Panc1 (cell line): ENCODE measurements at places on chromosomes 7 and 10.
A peak's percentile ranks its signal among the peaks of the same experiment; 100 is the strongest.

DNA sequence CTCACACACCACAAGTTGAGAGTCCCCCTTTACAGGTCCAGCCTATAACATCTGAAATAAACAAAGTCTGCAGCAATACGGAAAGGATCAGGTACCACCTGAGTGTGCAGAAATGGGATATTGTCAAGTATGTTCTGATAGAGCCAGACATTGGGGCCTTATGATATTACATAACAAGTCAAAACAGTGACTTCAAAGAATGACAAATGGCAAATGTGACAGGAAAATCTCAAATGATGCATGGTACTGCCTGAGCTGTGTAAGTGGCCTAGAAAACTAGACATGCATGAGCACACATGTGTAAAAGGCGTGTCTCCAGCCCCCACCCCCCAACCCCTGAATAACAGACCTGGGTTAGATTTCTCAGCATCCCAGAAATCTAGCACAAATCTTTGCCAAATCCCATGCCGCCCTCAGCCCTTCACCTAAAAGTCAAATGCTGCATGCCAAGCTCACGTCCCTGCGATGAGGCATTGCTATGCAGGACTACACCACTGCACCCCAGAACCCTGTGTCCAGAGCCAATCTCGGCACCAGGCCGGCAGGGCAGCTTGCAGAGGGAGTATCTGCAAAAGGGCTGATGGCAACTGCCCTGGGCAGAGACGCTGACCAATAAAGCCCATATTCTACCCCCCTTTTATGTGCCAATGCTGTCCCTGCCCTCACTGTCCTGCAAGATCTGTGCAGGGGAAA lies 58.8 kb downstream of the PRKAG2 start:
- no peak for DNase-seq

GRCh38 chr10:454860-455259 lies 234.6 kb downstream of the DIP2C start:
- peak; percentile 54 for DNase-seq

- DNase-seq: no peak
These were observed 196.8 kb downstream of the PTN start for GRCh38 chr7:137146552-137147337.

DNA sequence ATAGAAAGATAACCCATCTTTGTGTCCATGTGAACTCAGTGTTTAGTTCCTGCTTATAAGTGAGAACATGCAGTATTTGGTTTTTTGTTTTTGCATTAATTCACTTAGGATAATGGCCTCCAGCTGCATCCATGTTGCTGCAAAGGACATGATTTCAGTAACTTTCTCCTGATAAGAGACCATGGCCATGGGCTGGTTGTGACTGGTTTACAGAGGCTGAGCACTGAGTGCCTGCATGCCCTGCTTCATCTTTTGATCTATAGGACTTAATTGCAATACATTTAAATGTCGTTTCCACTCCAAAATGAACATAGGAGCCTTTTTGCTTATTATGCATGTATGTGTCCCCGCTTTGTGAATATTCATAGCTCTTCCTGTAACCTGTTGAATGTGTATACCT lies 101.3 kb upstream of the IGFBP3 start:
- DNase-seq: no peak

DNA sequence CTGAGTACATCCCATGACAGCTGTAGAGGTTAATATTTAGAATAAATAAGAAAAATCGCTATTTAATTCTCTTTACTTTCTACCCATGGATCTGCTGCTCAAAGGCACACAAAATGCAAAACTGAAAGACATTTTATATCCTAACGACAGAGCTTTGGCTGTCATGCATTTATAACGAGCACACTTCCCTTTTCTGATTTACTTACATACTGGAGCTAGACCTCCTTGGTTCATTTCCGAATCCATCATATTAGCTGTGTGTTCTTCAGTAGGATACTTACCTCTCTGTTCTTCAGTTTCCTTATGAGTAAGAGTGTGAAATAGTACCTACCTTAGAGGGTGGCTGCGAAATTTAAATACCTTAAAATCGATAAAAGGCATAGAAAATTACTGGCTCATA lies 10.9 kb downstream of the CALCR start:
- no peak for DNase-seq
